Stimulated activated CD4-positive, alpha-beta T cell treated with anti-CD3 and anti-CD28 coated beads, Interleukin-1b, Interleukin-23, amount 100 ng/mL, for 4 hours (primary cell): ENCODE measurements at places on chromosomes 1 and 21.

- DNase-seq, result peak; percentile 93
Measured at GRCh38 chr1:226827968-226828513, 42.4 kb upstream of the PSEN2 start.

DNA sequence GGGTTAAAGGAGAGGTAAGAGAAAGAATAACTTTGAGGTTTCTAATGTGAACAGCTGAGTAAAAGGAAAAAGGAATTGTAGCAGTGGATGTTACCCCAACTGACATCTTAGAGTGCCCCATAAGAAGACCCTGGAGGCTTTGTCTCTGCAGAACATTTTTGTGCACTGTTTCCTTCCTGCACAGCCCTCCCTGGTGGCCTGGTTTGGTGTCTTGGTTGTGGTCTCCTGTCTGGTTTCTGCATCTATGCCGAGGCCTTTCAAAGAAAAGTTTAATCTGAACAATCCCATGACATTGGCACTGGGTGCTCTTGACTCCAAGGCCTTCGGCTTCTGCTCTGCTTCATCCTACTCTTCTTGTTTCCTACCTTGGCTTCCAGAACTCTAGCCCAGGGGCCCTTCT lies 57.8 kb downstream of the RHOU start:
- no peak for DNase-seq

- peak; percentile 15 for DNase-seq
Measured at GRCh38 chr1:179082333-179082998, 596 bp downstream of the TOR3A start.

- DNase-seq, result no peak
Measured at GRCh38 chr1:58284225-58284510, 262.4 kb downstream of the OMA1 start.

- DNase-seq, result no peak
Measured at GRCh38 chr1:236759252-236759859, 35.7 kb upstream of the MTR start.

DNA sequence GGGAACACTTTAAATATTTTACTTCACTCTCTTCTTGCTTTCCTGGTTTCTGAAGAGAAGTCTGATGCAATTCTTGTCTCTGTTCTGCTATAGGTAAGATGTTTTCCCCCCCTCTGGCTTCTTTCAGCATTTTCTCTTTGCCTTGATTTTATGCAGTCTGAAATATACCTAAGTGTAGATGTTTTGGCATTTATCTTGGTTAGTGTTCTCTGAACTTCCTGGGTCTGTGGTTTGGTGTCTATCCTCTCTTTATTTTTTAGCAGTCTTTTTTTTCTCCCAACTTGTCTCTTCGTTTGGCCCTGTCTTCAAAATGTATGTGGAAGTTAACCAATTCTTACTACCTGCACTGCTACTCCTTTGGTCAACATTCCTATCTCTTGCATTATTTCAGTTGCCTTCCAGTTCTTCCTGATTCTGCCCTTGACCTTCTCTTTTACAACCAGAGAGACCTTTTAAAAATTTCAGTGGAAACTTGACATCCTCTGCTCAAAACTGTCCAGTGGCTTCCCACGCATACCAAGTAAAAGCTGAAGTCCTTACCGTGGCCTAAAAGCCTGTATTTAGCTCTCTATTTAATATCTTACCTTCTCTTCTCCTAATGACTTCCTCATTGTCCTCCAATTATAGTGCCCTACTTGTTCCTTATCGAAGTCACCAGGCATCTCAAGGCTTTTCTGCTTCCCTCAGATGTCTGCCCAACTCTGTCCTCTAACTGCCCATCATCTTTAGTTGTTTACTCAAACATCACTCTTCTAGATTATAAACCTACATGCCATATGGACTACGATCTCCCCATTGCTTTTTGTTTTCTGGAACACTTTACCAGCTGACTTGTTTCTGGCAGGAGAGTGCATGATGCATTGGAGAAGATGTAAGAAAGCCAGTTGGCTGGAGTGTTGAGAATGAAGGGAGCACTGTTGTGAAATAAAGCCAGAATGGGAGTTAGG lies 40.9 kb downstream of the RAP1A start:
- DNase-seq, result no peak

- DNase-seq, result no peak
Measured at GRCh38 chr1:119674111-119674526, 26.1 kb upstream of the ZNF697 start.

DNA sequence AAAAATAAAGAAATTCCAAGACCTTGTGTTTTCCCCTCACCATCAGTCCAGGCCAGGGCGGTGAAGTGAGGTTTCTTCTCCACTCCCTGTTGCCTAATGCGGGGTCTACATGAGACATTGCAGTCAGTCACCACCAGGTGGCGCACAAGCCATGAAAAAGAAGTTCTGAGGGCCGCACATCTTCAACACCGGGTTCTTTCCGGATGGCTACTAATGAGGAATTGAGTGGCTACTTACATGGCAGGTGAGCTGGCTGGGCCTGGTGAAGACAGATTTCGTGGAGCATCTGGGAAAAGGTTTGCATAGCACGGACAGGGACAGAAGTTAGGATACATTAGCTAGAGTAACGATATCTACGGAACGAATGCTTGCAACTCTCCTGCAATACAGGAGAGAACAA lies 15.8 kb upstream of the S100A11 start:
- DNase-seq, result peak; percentile 83

DNA sequence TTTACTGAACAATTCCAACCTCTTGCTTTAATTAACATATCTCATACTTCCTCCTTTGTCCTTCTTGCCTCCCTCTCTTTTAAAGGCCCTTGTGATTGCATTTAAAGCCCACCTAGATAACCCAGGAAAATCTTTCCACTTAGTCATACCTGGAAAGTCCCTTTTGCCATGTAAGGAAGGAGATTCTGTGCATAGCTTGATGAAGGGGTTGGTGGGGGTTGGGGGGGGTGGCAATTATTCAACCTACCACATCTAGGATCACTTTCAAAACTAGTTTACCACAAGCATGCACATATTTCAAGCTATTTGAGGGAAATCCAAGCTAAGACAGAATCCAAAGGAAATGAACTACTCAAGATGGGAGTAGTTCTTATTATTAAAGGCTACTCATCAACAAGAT lies 249.1 kb upstream of the PTBP2 start:
- DNase-seq, result no peak

- no peak for DNase-seq
Measured at GRCh38 chr1:59242370-59242769, 54.5 kb upstream of the FGGY start.

- no peak for DNase-seq
Measured at GRCh38 chr1:6245869-6246496, 2.0 kb downstream of the HES3 start.

DNA sequence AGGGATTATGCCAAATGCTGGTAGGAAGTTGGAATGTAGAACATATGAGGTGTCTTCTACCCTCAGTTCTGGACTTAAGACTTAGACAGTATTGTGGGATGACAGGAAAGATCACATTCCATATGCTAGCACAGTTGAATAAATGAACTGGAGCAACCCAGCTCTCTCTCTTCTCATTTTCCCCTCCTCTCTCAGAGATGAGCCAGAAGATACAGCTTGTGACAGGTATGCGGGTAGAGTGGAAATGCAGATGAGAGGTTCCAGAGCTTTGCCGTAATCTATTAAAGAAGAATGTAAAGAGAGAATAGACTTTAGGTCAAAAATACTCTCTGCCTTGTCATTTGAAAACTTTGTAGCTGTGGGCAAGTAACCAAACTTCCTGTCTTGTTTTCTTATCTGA lies 32.5 kb upstream of the HMCN1 start:
- DNase-seq, result no peak

DNA sequence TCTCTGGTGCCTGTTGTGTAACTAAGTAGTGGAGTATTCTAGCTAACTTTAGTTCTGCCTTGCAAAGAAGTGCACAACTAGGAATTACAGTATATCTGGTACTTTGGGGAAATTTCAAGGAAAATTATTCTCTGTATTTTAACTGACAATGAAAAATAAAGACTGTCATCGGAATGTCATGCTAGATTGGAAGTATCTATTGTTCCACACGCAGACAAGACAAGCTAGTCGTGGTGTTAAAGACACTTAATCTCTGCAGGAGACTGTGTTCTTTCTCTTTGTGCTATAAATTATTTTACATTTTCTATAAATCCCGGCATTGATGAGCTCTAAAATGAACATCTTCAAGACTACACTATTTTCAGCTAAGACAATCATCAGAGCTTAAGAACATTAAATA lies 1068.8 kb upstream of the ADGRL4 start:
- DNase-seq, result no peak

DNA sequence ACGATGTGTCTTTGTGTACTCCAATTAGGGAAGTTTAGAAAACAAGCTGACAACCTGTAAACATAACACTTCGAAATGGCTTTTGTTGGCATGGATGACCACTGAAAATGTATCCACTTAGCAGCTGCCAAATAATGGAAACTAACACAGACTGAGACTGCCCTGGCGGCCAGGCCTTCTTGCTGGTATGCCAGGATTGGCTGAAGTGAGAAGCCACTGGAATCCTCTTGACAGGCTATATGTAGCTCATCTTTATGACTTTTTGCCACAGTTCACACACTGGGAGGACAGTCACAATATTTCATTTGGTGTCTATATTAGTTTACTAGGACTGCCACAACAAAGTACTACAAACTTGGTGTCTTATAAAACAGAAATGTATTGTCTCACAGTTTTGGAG lies 12.9 kb upstream of the CTBS start:
- no peak for DNase-seq

DNA sequence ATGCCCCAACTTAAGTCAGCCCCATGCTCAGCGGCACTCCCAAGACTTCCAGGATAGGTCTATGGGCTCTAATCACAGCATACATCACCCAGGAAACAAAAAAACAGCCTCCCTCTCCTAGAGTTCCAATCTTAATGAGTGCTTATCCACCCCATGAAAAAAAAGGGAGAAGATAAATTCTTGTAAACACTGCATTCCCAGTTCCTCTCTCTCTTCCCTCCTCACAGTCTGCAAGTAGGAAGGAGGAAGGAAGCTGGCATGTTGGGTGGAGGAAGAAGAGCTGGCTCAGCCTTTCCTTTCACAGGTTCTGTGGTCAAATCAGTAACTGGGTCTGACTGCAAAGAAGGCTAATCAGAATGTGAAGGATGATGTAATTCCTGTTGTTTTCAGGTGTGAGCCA lies 69.9 kb upstream of the ZC3H11B start:
- no peak for DNase-seq

DNA sequence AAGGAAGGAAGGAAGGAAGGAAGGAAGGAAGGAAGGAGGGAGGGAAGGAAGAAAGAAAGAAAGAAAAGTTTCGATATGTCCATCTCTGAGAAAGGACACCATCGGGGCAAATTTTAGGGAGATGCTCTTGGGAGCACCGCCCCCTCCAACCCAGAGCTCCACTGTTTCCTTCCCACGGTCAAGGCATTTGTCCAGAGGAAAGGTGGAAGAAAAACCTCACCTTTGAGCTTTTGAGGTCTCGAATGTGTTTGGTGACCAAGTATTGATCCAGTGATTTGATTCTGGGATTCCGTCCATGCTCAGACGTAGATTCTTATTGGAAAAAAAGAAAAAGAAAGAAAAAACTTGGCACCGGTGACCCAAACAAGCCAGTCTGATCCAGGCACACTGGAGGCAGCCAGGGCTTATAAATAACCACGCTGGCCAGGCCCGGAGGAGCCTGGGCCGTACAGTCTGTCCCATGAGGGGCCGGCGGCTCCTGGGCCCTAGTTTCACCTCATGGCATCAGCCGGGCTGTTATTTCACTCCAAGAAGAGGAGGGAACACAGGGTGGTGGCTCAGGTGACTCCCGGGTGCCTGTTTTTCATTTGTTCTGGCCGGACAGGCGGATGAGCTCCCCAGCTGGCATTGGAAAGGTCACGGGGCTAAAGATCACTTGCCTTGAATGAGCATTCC lies 36.1 kb upstream of the SLC25A33 start:
- no peak for DNase-seq

GRCh38 chr1:8297245-8297644 lies 20.7 kb upstream of the SLC45A1 start:
- DNase-seq, result no peak

- no peak for DNase-seq
Measured at GRCh38 chr1:41900603-41901444, 17.9 kb downstream of the HIVEP3 start.

GRCh38 chr21:27827972-27828371 lies 861.1 kb upstream of the ADAMTS5 start:
- DNase-seq, result no peak

DNA sequence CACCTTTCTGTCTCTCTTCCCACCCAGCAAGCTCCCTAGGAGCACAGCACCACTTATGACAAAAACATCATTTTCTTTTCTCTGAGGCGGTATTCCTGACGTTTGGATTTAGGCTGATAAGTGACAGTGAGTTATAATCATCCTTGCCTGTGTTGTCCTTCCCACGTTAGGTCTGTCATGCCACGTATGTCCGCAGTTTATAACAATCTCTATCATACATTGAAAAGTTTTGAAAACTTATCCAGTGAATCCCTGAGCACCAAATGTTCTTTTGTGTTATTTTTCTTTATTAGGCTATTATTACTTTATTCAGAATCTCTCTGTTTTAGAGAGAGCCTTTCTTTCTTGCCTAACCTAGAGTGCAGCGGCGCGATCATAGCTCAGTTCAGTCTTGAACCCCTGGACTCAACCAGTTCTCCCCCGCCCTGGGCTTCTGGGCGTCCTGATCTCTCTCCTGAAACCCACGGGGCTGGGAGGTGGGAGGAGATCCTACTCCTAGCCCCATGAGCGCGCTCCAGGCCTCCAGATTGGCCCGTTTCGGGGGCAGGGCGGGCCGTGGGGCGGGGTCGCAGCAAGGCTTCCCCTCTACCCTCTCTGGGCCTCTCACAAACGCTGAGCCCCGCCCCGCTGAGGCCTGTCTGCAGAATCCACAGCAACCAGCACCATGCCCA lies at the start of gene GSTM2:
Gene GSTM2 (plus strand): TSS at position 606 of the 671 bp plus-strand sequence. CDS start 59 bp downstream, at position 665.
- DNase-seq, result peak; percentile 81

- DNase-seq, result no peak
Measured at GRCh38 chr1:163166886-163167555, 35.7 kb downstream of the RGS5 start.

DNA sequence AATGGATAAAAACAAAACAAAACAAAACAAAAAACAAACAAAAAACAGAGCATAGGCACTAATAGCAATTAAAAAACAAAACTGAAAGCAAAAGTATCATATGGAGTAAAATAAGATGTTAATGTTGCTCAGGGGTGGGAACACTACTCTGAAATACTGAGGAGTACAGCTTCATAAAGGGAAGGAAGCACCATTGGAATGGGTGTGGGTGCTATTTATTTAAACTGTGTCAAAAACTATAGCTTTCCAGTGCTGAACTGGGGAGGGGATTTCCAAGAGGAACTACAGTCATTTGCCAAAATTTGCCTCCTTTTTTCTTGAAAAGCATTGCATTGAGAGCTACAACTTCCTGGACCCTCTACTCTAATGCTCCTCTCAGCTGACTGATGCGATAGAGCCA lies 40.0 kb downstream of the SPTA1 start:
- no peak for DNase-seq

GRCh38 chr1:25205786-25206185 lies 26.5 kb downstream of the SYF2 start:
- DNase-seq, result no peak

DNA sequence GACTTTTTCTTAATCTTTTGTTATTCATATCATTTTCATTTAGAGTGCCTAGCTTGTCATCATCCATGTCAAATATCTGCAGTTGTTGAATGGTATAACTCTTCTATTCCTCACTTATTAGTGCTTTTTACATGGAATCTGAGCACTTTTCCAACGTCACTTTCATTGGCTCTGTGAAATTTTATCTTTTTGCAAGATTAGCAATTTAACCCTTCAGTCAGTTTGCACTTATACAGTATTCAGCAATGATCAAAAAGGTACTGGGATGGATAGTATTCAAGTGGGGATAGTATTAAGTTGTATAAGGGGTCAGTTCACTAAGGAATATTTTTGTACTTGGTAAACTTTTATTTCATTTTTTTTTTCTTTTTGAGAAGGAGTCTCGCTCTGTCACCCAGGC lies 150.0 kb downstream of the RASAL2 start:
- DNase-seq, result no peak
